ENCODE measurements at places on chromosomes 6 and 20.

DNA sequence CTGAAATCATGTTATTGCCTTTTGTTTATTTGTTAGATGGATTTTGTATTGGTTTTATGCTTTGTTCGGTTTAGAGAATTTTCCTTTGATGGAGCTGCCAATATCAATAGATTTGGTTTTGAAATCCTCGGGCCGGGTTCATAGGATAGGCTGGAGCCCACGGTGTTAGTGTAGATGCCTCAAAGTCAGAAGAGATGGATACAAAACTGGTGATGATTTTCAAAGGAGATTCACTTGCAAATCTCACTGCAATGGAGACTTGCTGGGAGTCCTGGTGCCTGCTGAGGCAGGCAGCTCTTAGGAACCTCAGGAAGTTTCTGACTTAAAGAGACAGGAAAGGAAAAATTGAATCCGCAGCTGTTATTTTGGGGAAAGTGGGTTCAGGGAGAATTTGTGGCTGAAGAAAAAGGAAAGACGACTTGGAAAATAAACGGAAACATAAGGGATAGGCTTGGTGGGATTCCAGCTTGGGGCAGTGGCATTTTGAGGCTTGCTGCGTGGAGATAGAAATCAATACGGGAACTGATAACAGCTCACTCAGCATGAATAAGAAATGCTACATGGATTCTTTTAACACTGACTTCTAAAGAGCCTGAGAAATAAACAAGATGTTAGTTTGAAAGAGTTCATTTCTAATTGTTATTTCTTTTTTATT, 241.6 kb downstream of the PHACTR1 start:
- DNase-seq: no peak

- DNase-seq: no peak
These were observed 267.6 kb upstream of the PRND start for GRCh38 chr20:4454111-4454510.

- DNase-seq: no peak
These were observed 28.7 kb downstream of the SDCBP2 start for GRCh38 chr20:1300083-1300840.

GRCh38 chr6:219641-220198, 72.6 kb upstream of the DUSP22 start:
- DNase-seq: no peak

GRCh38 chr20:44748005-44748370, 2.3 kb downstream of the KCNK15 start:
- DNase-seq: no peak

DNA sequence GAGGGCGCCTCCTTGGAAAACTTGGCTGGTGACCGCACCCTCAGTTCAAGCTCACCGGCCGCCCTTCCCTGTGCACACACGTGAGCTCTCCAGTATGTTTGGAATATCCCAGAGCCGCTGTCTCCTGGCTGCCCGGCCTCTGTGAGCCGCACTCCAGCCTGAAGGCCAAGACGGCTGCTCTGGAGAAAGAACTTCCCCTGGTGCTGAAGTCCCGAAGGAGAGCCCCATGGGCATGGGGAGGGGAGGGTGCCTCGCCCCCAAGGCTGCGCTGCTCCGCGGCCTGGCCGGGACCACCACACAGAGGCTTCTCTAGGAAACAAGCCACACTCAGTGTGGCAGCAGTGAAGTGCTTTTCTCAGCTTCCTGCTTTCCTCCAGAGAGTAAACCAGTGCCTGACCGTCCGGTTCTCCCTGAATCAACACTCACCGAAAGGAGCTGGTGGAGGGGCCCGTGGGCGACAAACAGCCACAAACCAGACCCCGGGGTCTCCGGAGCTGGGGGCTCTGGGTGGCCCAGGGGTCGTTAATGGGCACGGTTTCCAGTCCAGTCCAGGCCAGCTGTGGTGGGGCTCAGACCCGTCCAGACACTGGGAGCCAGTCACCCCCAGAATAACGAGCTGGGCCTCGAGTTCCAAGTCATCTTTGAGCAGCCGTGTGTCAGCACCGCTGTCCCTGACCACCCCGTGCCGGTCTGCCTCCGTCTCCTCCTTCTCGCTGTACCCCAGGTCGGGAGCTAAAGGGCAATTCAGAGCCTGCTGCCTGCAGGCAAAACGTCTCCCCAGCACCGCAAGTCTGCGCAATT, 87.4 kb upstream of the BHLHE23 start:
- DNase-seq: no peak

GRCh38 chr20:62303062-62303339, 204 bp downstream of the ADRM1 start:
- DNase-seq: no peak

GRCh38 chr6:4496284-4496683, 279.9 kb upstream of the CDYL start:
- DNase-seq: no peak

DNA sequence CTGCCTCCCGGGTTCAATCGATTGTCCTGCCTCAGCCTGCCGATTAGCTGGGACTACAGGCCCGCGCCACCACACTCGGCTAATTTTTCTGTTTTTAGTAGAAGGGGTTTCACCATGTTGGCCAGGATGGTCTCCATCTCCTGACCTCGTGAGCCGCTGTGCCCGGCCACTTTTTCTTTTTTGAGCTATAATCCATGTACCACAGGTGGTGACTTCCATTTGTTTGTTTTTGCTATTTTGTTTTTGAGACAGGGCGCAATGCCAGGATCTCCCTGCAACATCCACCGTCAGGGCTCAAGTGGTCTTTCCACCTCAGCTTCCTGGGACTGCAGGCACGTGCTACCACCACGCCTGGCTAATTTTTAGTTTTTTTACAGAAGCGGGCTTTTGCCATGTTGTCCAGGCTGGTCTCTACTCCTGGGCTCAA, 8.5 kb downstream of the HSPA1B start:
- DNase-seq: no peak
